ENCODE measurements at places on chromosomes 11 and 22.

DNA sequence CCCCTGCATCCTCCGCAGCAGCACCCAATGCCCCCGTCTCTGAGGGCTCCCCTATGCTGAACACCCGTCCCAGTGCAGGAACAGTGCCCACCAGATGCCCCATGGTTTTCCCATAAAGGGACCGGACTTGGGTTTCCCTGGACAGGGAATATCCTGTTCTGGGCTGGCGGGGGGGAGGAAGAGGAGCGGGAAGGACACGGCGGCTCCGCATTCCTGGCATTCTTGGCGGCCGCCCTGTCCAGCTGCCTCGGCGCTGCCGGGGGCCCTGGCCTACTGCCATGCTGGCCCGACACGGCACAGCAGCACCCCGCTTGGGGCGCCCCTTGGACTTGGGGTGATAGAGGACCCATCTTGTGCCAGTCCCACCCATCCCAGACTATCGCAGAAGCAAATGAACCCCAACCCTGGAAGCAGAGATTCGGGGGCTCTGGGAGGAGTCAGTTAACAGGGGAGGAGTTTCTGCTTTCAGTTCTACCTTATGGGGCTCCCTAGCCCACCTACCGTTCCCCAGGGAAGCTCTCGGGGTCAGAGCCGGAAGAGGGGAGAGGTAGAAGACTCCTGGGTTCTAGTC is 23.7 kb upstream of the CBX7 start:
- DNase-seq, result no peak

- peak; percentile 73 for DNase-seq
These were observed 20.1 kb downstream of the TSSC4 start for GRCh38 chr11:2420502-2421225.

DNA sequence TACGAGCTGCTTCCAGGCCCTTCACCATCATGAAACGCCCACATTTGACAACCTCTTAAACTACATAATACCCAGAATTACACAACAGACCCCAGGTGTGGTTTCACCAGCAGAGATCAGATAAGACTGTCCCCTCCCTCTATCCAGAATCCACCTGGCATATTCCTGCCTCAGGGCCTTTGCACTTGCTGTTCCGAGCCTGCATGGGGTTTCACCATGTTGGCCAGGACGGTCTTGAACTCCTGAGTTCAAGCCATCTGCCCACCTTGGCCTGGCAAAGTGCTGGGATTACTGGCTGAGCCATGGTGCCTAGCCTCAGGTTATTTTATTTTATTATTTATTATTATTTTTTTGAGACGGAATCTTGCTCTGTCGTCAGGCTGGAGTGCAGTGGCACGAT is 73.4 kb downstream of the FBXO7 start:
- DNase-seq, result no peak

DNA sequence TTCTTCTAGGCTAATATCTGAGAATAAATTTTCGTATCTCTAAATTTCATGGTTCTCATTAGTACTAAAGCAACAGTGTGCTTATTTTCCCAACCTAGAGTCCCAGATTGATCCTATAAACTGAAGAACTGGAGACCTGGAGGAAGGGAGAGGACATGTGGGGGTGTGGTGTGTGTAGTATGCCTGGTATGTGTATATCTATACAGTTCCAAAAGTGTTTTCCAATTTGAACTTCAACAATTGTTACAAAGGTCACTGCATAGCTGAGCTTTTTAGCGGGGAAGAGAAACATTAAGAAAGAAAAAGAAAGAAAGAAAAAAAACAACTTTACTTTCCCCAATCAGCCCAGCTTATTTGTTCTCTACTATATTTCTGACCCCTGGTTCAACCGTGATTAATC is 152.1 kb downstream of the SOX6 start:
- no peak for DNase-seq

GRCh38 chr11:37503411-37504059 is 905.5 kb upstream of the RAG2 start:
- no peak for DNase-seq

DNA sequence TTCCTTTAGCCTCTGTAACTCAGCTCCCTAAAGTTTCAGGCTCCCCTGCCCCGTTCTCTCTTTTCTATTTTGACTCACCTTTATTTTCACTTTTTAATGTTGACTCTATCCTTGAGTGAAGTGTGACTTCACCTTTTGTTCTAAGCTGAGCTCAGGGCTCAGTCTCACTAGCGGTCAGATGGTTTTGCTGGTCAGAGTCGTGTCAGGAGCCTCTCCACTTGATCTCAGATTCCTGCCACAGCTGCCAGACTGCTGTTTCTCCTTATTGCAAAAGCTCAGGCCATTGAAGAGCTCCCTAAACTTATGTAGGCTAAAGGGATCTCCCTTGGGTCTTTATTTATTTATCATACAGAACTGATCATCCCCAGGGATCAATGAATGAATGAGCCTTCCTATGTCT is 13.7 kb upstream of the POU2AF2 start:
- no peak for DNase-seq
